ENCODE measurements at places on chromosomes 4 and X.

DNA sequence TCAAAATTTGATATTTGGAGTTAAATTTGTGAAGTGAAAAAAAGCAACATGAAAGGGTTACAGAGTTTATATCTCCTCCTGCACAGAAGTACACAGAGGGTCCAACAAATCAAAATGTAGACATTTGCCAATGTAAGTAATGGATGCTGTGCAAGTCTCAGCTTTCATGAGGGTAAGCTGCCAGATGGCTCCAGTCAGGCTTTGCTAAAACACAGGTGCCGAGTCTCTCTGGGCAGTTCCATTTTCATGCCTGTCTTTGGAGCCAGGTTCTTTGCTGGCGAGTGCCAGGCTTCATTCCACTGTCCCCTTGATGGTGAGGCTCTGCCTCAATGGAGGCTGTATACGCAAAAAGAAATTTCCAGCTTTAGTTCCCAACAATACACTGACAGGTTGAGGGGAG, 27.9 kb downstream of the SLC4A4 start:
- no peak for DNase-seq

DNA sequence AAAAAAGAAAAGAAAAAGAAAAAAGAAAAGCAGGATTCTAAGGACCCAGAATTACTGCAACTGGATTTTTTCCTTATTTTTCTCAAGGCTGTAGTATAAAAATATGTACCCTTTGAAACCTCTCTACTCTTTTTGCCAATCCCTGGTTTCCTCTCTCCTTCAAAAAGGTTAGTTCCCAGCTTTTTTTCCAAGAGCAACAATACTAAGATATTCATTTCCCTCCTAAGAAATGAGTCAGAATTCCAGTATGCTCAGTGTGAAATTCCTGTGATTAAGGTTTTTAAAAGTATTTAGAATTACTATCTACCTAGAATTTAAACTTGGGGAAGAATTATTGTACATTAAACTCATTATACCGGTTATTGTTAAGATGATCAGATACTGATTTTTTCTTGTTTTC, 22.0 kb downstream of the SMIM14 start:
- DNase-seq, result no peak

DNA sequence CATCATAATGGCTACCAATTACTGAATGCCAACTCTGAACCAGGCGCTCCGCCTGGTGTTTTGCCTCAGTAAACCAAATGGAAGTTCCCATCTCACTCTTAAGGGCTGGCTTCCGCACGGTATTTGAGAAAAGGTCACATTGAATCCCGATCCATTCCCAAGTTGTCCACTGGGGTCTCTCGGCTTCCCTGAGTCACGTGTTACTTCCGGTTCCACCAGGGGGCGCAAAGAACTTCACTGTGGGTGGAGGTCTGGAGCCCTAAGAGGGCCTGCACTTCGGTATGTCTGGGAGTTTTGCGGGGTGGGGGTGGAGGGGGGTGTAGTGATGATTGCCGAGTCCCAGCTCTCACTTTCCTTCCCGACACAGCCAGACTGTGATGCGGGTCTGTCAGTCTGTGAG, 13.4 kb upstream of the NHS start:
- no peak for DNase-seq

- no peak for DNase-seq
Observed at GRCh38 chr4:7315935-7316334, 118.8 kb downstream of the PSAPL1 start.

DNA sequence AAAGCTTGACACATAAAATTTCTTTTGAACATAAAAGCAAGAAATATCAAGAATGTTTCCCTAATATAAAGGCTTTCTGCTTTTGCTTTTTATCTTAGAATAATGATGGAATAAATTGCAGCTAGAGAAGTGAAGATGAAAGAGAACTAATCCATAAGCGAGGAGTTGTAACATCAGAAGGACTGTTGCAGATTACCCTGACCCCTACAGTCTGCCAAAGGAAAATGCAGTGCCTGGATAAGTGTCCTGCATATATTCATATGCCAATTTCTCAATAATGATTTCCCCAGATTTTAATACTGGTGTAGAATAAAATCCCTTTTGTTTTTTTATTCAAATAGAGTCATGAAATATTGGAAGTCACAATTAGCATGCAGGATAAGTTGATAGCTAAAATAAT, 115.9 kb downstream of the MAGEC2 start:
- no peak for DNase-seq

DNA sequence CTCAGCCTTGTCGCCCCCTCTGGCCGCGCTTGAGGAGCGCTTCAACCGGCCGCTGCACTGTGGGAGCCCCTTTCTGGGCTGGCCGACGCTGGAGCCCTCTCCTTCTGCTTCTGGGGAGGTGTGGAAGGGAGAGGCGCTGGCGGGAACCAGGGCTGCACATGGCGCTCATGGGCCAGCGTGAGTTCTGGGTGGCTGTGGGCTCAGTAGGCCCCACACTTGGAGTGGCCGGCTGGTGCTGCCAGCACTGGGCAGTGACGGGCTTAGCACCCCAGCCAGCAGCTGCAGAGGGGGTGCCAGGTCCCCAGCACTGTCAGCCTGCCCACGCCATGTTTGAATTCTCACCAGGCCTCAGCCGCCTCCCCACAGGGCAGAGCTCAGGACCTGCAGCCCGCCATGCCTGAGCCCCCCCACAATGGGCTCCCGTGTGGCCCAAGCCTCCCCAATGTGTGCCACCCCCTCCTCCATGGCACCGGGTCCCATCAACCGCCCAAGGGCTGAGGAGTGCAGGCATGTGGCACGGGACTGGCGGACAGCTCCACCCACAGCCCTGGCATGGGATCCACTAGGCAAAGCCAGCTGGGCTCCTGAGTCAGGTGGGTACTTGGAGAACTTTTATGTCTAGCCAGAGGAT, 615.2 kb downstream of the TRIML1 start:
- no peak for DNase-seq

- no peak for DNase-seq
Observed at GRCh38 chr4:170729897-170730296, 640.1 kb upstream of the AADAT start.

GRCh38 chr4:100165809-100166208, 24.5 kb downstream of the DDIT4L start:
- no peak for DNase-seq

DNA sequence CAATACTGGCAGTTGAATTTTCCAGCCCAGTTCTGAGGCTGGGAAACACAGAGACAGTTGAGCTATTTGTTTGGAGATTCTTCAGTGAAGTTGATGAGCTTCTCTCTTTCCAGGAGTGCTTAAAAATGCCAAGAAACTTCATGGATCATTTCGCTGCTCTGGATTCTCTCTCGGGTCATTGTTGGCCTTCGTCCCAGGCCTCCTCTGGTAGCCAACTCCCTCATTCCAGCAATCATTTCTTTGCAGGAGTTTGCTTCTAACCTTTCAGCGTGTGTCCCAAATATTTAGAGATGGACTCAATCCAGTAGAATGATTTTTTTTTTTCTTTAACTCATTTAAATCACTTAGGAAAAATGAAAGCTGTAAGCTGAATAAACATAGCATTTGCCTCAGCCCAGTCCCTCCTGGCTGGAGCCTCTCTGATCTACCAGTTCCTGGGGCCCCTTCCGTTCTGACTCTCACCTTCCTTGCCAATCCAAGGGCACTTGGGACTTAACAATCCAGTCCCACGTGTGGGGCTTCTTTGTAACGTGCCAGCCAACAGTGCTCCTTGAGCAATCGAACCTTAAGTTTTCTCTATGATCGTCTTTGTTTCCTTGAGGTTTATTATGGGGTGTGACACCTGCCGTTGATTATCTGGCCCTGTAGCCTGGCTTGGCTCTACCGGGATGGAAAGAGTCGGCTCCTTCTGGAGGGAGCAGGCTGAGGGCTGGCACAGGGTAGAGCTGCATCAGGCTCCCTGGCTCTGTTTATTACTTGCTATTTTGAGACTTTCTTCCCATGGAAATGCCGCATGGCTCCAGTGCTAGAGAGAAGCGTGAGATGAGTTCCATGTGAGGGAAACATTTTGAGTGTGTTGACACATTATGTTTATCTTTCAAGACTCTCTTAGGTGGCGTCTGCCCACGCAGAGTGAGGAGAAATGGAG, 80.4 kb upstream of the GPC4 start:
- DNase-seq, result no peak

DNA sequence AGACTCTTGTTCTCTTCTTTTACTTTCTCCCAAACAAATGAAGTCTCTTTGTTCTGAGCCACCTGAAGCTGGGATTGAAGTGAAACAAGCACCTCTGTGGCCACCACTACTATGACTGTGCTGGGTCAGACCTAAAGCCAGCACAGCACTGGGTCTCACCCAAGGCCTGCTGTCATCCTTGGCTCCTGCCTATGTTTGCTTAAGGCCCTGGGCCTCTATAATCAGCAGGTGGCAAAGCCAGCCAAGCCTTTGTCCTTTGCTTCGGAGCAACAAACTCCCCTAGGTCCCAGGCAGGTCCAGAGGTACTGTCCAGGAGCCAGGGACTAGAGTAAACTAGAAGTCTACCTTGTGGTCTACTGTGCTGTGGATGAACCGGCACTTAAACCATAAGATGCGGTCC, 220.6 kb upstream of the ARSJ start:
- DNase-seq, result no peak

DNA sequence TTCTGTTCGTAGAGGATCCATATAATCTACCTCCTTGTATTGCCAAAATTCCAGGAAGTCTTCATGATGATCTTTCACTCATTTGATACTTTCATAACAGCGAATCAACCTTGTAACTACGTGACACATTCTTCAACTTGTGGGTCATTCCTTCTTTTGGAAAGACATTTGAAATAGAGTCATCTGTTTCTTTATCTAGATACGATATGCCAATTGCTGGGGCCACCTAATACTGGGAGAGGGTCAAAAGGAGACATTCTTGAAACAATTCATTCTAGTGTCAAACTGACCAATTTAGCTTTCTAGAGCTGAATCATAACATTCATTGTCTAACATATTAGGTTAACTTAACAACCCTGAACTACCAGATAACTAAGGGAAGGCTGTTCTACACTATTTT, 62.9 kb upstream of the SMAD1 start:
- DNase-seq, result no peak

- no peak for DNase-seq
Observed at GRCh38 chr4:181536811-181537434, 706.3 kb upstream of the TENM3 start.

- no peak for DNase-seq
Observed at GRCh38 chr4:96471956-96472867, 632.3 kb downstream of the PDHA2 start.

GRCh38 chr4:98689507-98690174, 31.2 kb upstream of the TSPAN5 start:
- DNase-seq, result no peak

- no peak for DNase-seq
Observed at GRCh38 chr4:22384154-22384553, 131.7 kb downstream of the ADGRA3 start.

- DNase-seq, result no peak
Observed at GRCh38 chrX:48516285-48516684, 5.3 kb upstream of the EBP start.

GRCh38 chrX:3066555-3066954, 25.3 kb downstream of the ARSF start:
- DNase-seq, result no peak

DNA sequence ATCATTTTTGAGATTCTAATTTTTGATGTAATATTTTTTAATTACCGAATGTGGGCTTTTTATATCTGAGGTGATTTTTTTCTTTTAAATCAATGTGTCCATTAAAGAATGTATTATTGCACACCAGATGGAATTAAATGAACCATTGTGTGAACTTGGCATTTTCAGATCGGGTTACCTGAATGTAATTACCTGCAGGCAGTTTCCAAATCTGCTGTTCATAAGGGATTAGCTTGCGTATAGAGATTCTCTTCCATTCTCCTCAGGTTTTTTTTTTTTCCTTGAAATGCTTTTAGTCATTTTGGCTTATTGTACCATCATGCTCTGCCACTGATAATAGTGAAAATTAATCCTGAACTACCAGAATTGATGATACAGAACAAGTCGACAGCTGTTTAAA, 511.5 kb upstream of the ATOH1 start:
- no peak for DNase-seq

- no peak for DNase-seq
Observed at GRCh38 chrX:122046815-122047214, 999.4 kb downstream of the GLUD2 start.

- no peak for DNase-seq
Observed at GRCh38 chr4:145623831-145624230, 4.6 kb downstream of the MMAA start.

DNA sequence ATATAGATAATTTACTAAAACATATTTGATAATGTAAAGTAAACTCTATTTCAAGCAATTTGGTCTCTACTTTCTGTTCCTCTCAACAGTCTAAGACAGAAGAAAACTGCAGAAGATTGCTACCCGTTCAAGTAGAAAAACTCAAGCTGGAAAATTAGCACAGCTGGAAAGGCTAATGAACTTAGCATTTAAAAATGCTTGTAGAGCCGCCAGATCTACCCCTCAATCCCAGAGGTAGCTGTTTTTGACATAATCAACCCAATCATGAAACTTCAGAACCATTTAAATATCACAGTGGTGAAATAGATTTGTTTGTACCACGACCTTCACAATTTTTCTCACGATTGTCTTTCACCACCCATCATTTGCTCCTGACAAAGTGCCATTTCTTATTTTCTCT, 479.5 kb downstream of the SPRY1 start:
- DNase-seq, result no peak

DNA sequence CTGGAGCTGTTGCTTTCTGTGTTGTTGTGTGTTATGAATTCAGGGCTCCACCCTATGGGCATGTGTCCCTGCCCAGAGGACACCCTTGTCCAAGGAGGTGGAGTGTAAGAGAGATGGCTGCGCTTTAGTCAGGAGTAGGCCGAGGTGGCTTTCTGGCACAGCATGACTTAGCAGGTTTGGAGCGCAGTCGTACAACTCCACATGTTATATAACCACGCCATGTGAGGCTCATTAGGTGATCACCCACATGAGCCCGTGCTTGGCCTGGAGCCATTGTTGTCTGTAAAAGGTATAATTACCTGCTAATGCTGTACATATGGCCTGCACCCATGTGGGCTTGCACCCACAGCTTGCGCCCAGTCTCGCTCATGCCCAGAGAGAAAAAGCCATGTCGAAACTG, 15.8 kb upstream of the ANAPC4 start:
- DNase-seq, result no peak

DNA sequence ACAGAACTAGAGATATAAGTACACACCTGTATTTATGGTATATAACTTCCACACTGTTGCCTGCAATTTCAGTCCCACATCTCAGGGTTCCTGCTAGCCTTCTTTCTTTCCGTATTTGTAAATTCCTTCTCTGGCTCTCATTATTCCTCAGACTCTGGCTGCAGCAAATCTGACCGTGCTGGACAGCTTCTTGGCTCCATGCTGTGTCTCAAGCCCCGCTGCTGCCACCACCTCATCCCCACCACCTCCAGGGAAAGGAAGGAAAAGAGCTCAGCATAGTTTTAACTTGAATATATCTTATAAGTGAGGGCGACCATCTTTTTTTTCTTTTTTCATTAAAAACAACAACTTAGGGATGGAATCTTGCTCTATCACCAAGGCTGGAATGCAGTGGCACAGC, 155.6 kb upstream of the CXCL13 start:
- DNase-seq, result no peak

- DNase-seq, result no peak
Observed at GRCh38 chr4:157121401-157121800, 45.5 kb downstream of the GLRB start.

GRCh38 chr4:88584471-88584900, 7.8 kb upstream of the HERC3 start:
- no peak for DNase-seq
